ENCODE measurements at places on chromosomes 5 and 9.

- no peak for DNase-seq
These were observed 78.8 kb downstream of the CFAP90 start for GRCh38 chr5:7772141-7772540.

DNA sequence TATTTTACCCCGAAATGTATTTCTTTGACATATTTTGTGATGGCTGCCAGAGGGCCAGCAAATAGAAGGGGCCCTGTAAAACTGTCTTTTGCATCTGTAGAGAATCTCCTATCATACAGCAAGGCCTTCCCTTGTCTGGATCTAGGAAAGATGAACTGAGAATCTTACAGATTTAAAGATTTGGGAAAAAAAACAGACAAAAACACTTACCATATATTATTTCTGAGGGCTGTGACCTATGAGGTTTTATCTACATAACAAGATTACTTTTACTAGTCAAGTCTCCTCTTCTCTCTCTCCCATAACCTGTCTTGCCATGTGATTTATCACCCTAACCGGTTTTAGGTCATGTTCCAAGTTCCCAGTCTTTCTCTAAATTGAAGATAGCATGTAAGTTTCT is 599.2 kb upstream of the CDH6 start:
- DNase-seq: no peak

DNA sequence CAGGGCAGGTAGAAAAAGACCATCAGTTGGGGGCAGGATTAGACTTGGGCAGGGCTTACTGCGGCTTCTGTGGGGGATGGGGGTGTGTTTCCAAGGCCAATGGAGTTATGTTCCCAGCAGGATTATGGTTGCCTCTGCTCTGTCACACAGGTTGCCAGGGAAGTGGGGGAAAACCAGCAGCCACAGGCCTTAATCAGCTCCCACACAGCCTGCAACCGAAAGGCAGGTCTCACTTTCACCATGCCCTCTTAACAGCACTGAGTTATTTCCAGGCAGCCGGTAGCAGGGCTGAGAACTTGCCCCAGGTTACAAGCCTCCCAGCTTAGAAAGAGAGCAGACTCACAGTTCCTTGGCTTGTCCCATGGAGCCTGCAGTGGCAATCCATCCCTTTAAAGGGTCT is 205.5 kb downstream of the FGF10 start:
- no peak for DNase-seq

DNA sequence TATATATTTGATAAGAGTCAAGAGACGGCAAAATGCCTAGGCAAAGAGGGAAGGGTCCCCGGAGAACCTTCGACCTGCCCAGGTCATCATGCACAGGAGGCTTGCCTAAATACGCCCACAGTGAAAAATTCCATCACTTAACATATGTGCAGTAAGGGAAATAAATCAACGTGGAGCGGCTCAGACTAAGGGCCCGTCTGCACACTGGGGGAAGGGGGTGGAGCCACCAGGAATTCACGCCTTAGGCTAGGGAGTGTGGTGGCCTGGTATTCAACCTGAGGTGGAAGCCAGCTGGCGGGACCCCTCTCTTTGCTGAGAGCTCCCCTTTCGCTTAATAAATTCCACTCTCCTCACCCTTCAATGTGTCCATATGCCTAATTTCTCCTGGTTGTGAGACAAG is 8.3 kb downstream of the PTBP3 start:
- DNase-seq: no peak

DNA sequence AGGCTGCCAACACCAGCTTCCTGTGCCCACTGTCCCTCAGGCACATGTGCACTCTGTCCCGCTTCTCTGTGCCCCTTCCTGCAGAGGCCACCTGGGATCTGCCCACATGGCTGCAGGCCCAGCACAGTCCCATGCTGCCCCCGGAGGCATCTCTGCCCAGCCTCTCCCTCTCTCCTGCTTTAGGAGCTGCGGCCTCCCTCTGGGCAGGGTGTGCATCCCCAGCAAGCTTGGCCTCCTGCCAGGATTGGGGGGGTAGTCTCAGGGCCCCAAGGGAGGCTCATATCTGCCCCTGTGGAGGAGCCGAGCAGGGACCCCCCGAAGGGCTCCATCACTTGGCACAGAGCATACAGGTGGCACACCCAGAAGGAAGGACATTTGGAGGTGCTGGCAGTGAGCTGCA is 24.8 kb downstream of the FLT4 start:
- DNase-seq: no peak

- DNase-seq: no peak
These were observed 123.7 kb downstream of the SNCAIP start for GRCh38 chr5:122435761-122436160.

DNA sequence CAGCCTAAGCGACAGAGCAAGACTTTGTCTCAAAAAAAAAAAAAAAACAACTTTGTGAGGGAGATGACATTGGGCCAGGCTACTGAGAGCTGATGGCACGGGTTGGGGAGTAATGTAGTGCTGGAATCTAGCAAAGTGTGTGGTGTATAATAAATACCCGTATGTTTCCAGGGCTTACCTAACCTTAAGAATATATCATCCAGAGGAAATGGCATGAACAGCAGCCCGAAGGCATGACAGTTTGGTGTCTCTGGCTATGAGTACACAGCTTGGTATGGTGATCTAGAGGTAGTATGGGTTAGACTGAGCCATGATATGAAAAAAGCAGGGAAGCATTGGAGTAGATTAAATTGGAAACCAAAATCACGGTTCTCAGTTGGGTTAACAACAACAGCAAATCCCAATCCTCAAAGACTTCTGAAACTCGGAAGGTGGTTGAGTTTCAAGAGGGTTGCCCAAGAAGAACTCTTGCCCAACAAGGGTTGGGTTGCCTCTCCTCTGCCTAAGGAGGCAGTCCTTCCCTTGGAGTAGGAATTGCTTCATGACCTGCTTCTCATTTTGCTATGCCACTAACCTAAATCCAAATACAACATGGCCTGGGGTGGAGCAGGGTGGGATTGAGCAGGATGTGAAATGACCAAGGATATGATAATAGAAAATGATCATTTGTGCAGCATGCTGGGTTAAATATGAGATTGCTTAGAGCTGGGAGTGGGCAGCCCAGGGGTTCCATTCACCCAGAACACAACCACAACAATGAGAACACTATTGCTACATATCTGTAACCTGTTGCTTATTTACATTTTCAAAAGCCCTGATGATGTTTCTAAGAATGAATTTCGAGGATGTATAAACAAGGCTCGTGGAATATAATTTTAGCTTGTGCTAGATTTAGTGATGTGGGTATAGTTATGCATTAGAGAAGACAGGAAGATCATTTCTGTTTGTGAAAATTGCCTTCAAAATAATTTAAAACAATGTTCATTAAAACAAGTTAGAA is 64.6 kb upstream of the ZFR start:
- DNase-seq: no peak

DNA sequence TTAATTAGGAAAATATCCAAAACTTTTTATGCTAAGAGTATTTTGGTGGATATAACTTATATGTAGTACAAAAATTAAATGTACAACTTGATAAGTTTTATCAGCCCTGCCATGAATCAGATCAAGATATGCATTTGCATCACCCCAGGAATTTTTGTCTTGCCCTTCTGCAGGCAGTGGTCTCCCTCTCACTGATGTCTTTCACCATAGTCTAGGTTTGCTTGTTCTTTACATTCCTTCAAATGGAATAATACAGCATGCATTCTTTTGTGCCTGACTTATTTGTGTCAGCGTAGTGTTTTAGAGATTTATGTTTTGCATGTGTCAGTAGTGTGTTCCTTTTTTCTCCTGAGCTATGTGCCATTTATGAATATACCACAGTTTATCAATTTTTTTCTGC is 36.4 kb downstream of the RNF180 start:
- DNase-seq: no peak

- DNase-seq: no peak
These were observed 70.9 kb downstream of the SH3RF2 start for GRCh38 chr5:146007270-146007669.

- no peak for DNase-seq
These were observed 357.4 kb upstream of the SGCD start for GRCh38 chr5:155969537-155969936.

GRCh38 chr5:54062958-54063357 is 247.4 kb downstream of the ARL15 start:
- no peak for DNase-seq

- DNase-seq: no peak
These were observed 589.4 kb downstream of the NR2F1-AS1 start for GRCh38 chr5:92991581-92992067.

- DNase-seq: no peak
These were observed 559.5 kb upstream of the KLF4 start for GRCh38 chr9:108049026-108049607.

DNA sequence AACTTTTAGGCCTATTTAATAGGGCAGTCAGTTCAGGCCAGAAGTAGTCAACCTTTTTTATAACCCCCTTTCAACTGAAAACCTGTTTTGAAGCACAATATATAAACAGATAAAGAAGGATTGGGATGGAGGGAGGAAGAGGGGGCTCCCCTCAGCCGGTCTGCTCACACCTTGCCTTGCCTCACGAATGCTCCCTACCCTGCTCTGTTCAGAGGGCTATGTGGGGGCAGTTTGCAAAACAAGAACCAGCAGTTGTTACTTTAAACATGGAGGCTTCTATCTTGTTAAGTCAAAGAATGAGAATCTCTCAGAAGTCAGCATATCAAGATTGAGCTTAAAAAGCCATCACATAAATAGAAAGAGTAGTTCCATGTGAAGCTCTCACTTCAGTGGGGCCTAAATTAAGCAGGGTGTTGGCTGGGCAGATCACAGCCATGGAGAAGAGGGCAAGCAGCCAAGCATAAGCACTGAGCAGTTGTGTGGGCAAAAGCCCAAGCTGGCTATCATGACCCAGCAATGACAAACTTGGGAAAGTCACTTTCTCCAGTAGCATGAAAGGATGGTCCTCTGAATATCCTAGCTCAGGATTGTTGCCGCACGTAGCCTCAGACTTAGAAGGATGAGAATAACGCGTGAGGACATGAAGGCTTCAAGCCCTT is 70.6 kb downstream of the ALDH1A1 start:
- no peak for DNase-seq

- DNase-seq: no peak
These were observed 64.4 kb downstream of the NUDT12 start for GRCh38 chr5:103498211-103498610.

DNA sequence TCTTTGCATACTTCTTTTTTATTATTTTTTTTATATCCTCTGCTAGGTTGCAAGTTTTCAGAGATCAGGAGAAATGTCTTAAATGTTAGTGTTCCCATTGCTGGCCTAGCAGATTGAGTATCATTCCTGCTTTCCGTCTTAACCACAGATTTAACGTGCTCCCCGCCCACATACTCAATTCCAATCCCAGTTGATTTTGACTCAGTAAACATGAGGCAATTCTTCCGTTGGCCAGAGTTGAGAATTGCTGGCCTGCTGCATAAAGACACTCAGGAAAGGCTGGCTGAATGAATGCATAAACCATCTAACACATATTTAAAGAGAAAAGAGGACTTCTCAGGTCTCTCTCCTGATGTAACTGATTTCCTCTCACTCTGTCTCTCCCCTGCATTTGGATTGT is 46.8 kb upstream of the PLPP6 start:
- no peak for DNase-seq

GRCh38 chr5:155726267-155726666 is 600.7 kb upstream of the SGCD start:
- no peak for DNase-seq
